ENCODE measurements at places on chromosomes 1 and 21. TPM values are rescaled to one million over a fixed set of nuclear protein-coding genes. Genes with fewer than 3 reads are reported as not detected.

Gene RSPO1
- not detected for total RNA-seq

Gene BCL2L15
- 0.06 TPM for total RNA-seq

Gene CCDC190
- 2.7 TPM for total RNA-seq

Gene ANKRD35
- total RNA-seq: not detected

Gene RHCE
- total RNA-seq: 0.65 TPM

Gene NBPF6
- total RNA-seq: not detected

Gene IRF6
- total RNA-seq: not detected

Gene RAB42
- 8.8 TPM for total RNA-seq

Gene NBPF15
- total RNA-seq: 19.7 TPM

Gene RUNX3
- 5.6 TPM for total RNA-seq

Gene C1orf141
- not detected for total RNA-seq

Gene C4BPB
- total RNA-seq: 0.29 TPM

Gene DCDC2B
- not detected for total RNA-seq

- no peak for DNase-seq
These were observed 16.5 kb downstream of the SMAP2 start for GRCh38 chr1:40389871-40390560.

- no peak for DNase-seq
These were observed 325.8 kb upstream of the NR5A2 start for GRCh38 chr1:199701726-199702125.

DNA sequence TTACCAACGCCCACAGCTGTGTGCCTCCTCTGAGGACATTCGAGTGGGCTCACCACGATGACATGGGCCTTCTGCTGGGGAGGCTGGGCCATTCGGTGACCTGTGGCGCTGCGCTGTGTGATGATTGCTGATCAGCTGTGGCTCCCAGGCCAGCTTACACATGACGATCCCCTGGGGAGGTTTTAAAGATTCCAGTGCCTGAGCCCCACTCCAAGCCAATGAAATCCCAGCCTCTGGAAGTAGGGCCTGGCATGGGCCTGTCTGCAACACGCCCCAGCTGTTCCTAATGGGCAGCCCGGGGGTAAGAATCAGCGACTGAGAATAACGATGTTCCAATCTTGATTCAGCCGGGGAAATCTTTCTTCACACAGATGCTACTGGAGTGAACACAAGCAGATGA, 153.7 kb downstream of the KCNJ6 start:
- no peak for DNase-seq

GRCh38 chr21:19850157-19850556, 1148.1 kb upstream of the NCAM2 start:
- no peak for DNase-seq

GRCh38 chr1:91022518-91022929, 689 bp upstream of the ZNF644 start:
- no peak for DNase-seq

DNA sequence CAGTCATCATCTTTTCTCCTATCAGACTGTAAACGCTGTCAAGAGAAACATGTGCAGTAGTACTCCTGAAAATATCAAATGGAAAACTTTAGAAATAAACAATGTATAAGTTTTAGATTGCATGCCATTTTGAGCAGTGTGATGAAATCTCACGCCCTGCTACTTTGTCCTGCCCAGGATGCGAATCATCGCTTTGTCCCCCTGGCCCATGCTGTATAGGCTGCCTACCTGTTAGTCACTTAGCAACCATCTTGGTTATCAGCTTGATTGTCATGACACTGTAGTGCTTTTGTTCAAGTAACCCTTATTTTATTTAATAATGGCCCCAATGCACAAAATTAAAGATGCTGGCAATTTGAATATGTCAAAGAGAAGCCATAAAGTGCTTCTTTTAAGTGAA, 363.0 kb downstream of the ZP4 start:
- peak; percentile 16 for DNase-seq

DNA sequence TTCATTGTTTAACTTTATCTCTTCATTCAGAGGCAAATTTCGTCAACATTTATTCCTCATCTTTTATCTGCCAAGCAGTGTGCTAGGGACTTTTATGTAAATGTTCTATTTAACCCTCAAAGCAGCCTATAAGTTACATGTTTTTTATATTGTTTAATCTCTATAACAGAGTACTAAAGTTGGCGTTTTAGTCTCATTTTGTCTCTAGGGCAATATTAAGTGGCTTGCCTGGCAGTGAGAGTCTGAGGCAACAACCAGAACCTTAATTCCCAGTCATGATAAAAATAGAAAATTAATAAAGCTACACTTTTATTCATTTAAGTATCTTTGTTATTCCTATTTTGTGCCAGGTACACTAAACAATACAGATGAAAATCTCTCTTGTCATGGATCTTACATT, 994.3 kb upstream of the ADGRL2 start:
- no peak for DNase-seq

GRCh38 chr1:94531664-94532063, 9.9 kb downstream of the F3 start:
- DNase-seq: no peak

DNA sequence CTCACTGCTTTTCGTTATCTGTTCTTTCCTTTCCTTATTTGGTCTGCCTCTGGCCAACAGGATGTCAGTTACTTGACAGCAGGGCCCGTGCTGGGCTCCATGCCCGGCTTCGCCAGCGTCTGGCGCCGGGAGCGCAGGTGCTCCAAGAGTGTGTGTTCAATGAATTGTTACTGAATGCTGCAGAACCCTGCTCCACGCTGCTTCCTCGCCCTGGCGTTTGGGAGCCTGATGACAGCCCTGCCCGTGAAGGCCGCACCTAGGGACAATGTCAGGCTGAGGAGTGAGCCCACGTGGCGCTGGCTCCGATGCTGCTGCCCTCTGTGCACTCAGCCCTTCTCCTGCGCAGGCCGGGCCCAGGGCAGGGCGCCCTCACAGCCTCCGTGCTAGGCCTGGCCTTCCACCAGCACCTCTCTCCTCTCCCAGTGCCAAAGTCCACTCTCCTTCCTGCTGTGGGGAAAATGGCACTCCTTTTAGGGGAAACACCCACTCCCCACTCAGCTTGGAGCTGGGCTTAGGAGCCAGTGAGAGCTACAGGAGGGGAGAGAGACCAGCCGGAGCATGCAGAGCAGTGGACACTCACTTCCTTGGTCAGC, 51.4 kb downstream of the ACBD3 start:
- DNase-seq: no peak

DNA sequence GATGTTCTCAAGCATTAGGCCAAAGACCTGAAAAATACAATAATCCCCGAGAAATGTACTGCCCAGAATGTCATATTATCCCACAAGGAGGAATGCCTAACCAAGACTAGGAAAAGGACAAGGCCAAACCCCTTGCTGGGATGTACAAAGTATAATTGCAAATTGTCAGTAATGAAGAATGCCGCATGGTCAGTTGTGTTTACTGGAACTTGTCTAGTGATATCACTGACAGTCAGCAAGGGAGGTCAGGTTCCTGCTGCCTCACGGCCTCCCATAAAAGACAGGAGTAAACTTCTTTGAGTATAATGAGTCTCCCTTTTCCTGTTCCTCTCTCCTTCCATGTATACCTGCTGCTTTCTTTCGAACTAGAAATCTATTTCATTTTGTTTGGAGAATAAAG, 222.8 kb downstream of the RHOU start:
- DNase-seq: no peak

- no peak for DNase-seq
These were observed 14.9 kb upstream of the SLAMF9 start for GRCh38 chr1:159968901-159969300.

DNA sequence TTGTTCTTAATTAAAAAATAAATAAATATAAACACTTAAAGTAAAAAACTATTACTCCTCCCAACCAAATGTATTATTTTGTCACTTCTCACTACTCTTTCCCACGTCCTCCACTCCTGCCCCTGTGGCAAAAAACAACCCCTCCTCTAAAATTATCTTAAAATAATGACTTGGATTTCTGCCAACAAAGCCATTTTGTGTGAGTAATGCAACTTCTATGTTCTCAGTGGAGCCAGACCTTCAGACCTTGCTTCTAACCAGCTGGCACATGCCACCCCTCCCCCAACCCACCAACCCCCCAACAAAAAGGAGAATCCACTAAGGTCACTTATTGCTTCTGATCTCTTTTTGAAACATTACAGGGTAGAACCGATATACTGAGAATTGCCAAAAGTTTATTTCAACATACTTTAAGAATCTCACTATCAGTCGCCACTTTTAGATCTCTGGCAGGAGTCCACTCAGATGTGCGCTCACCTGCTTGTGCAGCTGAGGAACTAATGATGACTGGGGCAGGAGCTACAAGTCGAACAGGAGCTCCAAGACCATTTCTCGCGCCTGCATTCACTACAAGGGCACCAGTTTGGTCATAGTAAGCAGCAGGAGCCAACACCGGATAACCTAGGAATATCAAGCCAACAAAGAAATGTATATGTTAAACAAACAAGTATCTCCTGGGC, 58.3 kb upstream of the SDC3 start:
- peak; percentile 60 for DNase-seq

DNA sequence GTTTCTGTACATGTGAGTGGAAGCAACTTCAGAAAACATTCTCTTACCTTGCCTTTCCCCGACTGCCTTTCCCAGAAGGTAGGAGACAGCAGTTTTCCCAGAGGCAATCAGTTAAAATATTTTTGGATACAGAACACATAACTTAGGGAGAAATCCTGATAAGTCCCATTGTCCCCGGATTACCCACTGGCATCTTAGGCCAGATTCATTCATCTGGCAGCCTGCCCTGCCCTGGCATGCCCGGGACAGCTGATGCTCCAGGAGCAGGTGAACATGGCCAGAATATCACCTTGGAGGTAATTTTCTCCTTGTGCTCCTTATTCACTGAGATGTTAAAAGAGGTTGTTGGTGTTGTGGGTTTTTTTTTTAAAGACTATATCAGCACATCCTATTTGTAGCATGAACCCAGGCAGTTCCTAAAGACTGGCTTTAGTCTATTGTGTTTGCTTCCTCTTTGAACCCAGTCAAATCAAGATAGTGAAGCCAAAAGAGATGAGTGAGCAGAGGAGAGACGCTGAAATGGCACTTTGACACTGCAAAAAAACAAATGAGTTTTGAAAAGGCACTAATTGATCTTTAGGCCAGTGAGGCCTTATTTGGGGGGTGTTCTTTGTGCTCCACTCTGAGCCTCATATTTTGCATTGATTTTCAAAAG, 139.6 kb downstream of the PLPP3 start:
- no peak for DNase-seq

DNA sequence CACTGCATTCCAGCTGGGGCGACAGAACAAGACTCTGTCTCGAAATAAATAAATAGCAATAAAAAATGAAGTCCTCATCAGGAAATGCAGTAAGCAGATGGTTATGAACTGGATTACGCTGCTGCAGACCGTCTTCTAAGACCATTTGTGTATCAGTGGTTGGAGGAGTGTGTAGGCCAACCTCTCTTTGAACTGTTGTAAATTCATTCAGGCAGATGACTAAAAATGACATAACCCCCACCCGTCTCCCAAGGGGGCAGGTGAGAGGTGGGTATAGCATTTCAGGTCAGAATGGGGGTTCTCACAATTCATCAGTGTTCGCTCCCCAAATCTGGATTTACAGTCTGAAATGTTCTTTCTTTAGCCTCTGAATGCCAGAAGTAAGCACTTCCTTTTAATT, 177.3 kb downstream of the KIF26B start:
- DNase-seq: no peak

GRCh38 chr1:226814751-226815537, 55.5 kb upstream of the PSEN2 start:
- peak; percentile 89 for DNase-seq

DNA sequence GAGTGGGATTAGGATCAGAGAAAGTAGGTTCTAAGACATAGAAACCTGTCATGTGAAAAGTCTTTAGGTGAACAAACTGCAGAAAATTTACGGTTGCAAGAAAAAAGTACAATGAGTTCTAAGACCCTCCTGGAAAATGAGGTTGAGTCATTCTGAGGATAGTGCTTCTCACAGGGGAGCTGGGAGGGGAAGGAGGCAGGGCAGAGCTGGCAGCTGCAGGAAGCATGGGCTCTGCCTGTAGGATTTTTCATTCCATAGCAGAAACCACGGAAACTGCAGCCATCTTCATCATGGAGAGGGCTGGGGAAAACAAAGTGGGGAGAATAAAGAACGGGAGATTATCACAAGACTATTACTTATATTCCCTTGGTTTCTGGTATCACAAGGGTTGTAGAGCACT, 25.8 kb upstream of the THEM4 start:
- peak; percentile 58 for DNase-seq

- peak; percentile 90 for DNase-seq
These were observed 38.8 kb downstream of the FRRS1 start for GRCh38 chr1:99727575-99728185.

GRCh38 chr1:183607322-183607980, 17.2 kb upstream of the NCF2 start:
- DNase-seq: no peak

DNA sequence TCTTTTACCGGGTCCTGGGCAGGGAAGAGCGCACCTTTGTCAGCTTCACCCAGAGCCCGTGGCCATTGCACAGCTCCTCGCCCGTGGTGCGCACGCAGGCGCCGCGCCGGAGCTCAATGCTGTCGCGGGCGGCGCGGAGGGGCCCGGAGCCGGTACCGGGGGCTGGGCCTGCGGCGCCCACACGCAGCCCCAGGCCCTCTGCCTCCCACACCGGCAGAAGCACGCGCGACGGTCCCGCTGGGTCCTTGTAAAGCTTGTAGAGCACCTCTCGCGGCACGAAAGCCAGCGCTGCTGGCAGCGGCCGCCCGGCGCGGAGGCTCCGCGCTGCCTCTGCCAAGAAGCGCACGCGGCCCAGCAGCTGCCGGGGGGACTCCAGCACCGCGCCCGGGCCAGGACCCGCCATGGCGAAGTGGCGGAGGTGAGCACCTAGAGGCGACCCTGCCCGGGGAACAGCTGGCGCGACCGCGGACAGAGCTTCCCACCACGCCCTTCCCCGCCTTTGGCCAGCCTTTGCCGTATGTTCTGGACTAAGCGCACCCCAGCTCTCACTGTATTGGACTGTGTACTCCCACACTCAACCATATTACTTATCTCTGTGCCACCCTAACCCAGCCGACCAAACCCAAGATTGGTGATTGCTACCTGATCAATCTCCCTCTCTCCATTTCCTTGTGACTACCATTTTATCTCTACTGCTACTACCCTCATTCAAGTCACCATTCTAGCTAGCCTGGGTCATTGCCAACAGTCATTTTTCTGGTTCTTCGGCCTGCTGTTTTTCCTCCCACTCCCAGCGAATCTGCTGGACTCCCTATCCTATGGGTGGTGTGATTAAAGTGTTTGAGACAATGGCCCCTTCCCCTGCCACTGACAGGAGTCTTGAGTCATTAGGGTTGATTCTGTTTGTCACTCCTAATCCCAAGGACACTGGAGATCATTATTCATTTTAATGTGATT, at the start of gene HECTD3:
HECTD3 (minus strand) TSS at position 470 of the 957 bp plus-strand sequence; CDS start at position 403, 67 bp downstream.
- peak; percentile 84 for DNase-seq

GRCh38 chr1:101613546-101613945, 376.7 kb downstream of the S1PR1 start:
- no peak for DNase-seq

DNA sequence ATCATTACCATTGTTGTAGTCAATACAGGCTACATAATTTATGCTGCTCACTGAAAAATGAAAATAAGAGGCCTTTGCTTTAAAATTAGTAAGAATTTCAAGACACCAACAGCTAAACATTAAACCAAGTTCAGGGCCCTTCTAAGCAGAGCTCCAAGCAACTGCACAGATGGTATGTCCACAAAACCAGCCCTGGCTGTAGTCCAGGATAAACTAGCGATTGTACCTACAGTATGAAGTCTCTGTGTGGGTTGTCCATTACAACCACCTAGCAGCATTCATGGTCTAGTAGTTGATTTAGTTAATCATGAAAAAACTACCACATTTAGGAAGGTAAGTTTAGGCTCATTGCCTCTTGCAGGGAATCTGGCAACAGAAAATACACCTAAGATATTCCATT, 35.3 kb downstream of the CLCA4 start:
- no peak for DNase-seq

- DNase-seq: no peak
These were observed 23.0 kb upstream of the SPSB1 start for GRCh38 chr1:9269721-9270120.

- peak; percentile 57 for DNase-seq
These were observed 816 bp downstream of the HYI start for GRCh38 chr1:43452789-43453441.

Measured in Daoy (cell line).